Activated CD8-positive, alpha-beta memory T cell treated with anti-CD3 and anti-CD28 coated beads for 24 hours (primary cell): ENCODE measurements at places on chromosomes 12 and 14.

- DNase-seq = no peak
Measured at GRCh38 chr12:104490186-104490585, 33.4 kb downstream of the CHST11 start.

DNA sequence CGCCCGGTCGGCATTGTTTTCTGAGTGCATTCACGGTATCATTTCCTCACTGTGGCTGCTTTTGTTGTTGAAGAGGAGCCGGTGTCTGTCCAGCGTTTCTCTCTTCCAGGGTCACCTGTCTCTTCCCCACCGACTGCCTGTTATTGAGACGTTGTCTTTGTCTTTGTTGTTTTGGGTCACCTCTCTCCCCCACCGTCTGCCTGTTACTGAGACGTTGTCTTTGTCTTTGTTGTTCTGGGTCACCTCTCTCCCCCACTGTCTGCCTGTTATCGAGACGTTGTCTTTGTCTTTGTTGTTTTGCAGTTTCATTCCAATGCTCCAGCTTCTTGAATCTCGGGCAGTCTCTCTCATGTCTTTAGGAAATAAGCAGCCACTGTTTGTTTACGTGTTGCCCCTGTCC lies 69.9 kb downstream of the DDX51 start:
- no peak for DNase-seq

- DNase-seq = no peak
Measured at GRCh38 chr14:94571950-94572349, 9.3 kb upstream of the SERPINA5 start.

DNA sequence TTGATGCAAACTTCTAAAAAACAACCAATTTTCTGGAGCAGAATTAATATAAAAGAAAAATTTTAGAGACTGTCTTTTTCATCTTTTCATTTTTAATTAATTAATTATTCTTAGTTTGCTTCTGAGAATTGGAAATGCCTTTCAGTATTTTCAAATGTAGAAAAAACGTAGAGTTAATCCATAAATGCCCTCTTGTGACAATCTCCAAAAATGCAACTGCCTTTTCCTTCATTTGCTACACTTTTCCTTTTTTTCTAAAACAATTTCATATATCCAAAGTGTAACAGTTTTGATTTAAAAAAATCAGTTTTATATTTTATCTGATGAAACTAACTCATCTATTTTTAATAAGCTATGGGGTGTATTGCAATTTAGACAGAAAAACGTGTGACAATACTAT lies 409.3 kb downstream of the PRKD1 start:
- DNase-seq = no peak

DNA sequence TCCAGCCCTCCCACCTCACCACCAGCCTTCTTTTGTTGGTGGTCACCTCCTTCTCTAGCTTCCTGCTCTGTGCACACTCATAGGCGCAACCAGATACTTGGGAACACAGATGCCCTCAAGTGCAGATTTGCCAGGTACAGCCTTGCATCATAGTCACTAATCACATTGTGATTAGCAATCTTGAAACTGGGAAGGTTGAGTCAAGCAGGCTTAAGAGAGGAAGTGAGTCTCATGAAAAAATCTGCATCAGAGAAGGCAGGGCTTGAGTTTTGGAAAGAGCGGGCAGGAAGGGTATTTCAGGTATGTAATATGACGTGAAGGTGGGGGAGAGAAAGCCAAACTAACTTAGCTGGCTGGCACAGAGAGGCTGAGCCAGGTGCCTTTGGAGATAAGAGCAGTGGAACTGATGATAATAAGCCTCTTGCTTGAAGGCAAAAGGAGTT lies 2.7 kb upstream of the RABGGTA start:
- peak; percentile 77 for DNase-seq

DNA sequence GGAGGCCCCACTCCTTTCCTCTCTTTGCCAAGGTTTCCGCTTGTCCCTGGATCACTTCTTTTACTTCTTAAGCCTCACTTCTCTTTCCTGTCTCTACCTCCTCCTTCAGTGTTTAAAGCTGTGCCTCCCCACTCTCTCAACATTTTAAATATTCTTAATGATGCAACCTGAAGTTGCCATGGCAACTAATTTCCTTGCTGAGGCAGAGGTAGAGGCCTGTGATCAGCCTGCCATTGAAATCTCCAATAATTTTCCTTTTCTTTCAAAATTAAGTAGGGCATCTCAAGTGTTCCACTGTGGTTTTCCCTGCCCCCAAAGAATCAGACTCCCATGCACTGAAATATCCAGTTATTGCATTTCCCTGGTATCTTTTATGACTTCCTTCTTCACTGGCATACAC lies 108.6 kb upstream of the VRK1 start:
- DNase-seq = no peak

DNA sequence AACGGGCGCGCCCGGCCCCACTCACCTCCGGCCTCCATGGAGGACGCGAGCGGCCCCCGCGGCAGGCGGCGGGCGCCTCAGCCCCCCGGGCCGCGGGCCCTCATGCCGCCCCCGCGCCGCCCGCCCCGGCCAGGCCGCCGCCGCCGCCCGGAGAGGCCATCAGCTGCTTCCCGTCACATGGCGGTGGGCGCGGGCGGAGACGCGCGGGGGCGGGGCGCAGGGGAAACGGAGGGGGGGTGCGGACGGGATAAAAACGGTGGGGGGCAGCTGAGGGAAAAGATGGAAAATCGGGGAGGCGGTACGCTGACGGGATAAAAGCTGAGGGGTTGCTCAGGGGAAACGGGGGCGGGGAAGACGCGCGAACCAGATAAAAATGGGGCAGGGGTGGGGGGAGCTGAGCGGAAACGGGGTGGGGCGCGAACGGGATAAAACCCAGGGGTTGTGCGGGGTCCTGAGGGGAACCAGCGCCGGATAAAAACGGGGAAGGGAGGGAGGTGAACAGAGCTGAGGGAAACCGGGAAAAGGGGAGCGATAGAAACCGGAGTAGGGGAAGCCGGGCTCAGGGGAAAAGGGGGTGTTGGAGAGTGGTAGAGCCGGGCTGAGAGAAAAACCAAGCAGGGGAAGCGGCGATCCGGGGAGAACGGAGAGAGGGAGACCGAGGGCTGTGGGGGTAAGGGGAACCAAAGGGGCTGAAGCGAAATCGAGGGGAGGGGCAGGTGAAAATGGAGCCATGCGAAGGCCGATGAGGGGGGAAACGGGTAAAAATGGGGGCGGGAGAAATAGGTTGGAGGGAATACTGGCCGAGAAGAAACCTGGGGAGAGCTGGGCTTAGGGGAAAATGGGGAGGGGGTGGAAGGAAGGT lies at the start of gene WSB2:
TSS of gene WSB2 (minus strand) at position 169 of the 862 bp plus-strand sequence. CDS start at position 38, 131 bp downstream.
- peak; percentile 78 for DNase-seq
